ENCODE measurements at places on chromosomes 4 and X. TPM values are rescaled to one million over a fixed set of nuclear protein-coding genes. Genes with fewer than 3 reads are reported as not detected.

DCAF4L1 gene
- total RNA-seq = 0.13 TPM

PPARGC1A gene
- 0.28 TPM for total RNA-seq

HERC5 gene
- total RNA-seq = 3.6 TPM

SCML2 gene
- 6.6 TPM for total RNA-seq

NWD2 gene
- total RNA-seq = not detected

ZNF157 gene
- total RNA-seq = not detected

PITX2 gene
- 1.5 TPM for total RNA-seq

ADH7 gene
- not detected for total RNA-seq

NUDT10 gene
- total RNA-seq = 0.98 TPM

USP53 gene
- total RNA-seq = 7.3 TPM

CXorf49 gene
- total RNA-seq = not detected

RPA4 gene
- 0.35 TPM for total RNA-seq

SLITRK2 gene
- not detected for total RNA-seq

TMSB15C gene
- total RNA-seq = 0.16 TPM

LGI2 gene
- 0.07 TPM for total RNA-seq

TKTL2 gene
- total RNA-seq = not detected

SPANXB1 gene
- total RNA-seq = 2.0 TPM

CXXC4 gene
- total RNA-seq = not detected

GLUD2 gene
- total RNA-seq = 2.6 TPM

GYPB gene
- total RNA-seq = not detected

MEPE gene
- total RNA-seq = not detected

PASD1 gene
- total RNA-seq = not detected

APEX2 gene
- 30.8 TPM for total RNA-seq

MTNR1A gene
- 0.35 TPM for total RNA-seq

MCUB gene
- total RNA-seq = 20.4 TPM

EREG gene
- total RNA-seq = 28.3 TPM

ANKRD50 gene
- total RNA-seq = 5.9 TPM

PDGFRA gene
- 1.1 TPM for total RNA-seq

XPNPEP2 gene
- not detected for total RNA-seq

CCDC120 gene
- total RNA-seq = 3.2 TPM

PPEF2 gene
- total RNA-seq = not detected

CDS1 gene
- total RNA-seq = 0.48 TPM

TCEAL6 gene
- total RNA-seq = not detected

RNF150 gene
- 0.30 TPM for total RNA-seq

MED28 gene
- 38.5 TPM for total RNA-seq

ASMT gene
- 0.53 TPM for total RNA-seq

MYL5 gene
- total RNA-seq = 10.4 TPM

TBX22 gene
- not detected for total RNA-seq

CT83 gene
- not detected for total RNA-seq

SSX2B gene
- not detected for total RNA-seq

FMR1 gene
- 18.4 TPM for total RNA-seq

SGMS2 gene
- 29.3 TPM for total RNA-seq

C4orf50 gene
- not detected for total RNA-seq

MID1 gene
- total RNA-seq = 39.0 TPM

PLXNB3 gene
- total RNA-seq = 3.6 TPM

DSPP gene
- not detected for total RNA-seq

ZNF732 gene
- not detected for total RNA-seq

AADAT gene
- total RNA-seq = 8.7 TPM

ENPP6 gene
- total RNA-seq = not detected

Data from A549 treated with GW870086 at 1 μM for 4 hours (cell line).